SK-N-SH treated with all-trans-retinoic acid at 6 μM for 48 hours (cell line): ENCODE measurements at places on chromosomes 13 and 19.

DNA sequence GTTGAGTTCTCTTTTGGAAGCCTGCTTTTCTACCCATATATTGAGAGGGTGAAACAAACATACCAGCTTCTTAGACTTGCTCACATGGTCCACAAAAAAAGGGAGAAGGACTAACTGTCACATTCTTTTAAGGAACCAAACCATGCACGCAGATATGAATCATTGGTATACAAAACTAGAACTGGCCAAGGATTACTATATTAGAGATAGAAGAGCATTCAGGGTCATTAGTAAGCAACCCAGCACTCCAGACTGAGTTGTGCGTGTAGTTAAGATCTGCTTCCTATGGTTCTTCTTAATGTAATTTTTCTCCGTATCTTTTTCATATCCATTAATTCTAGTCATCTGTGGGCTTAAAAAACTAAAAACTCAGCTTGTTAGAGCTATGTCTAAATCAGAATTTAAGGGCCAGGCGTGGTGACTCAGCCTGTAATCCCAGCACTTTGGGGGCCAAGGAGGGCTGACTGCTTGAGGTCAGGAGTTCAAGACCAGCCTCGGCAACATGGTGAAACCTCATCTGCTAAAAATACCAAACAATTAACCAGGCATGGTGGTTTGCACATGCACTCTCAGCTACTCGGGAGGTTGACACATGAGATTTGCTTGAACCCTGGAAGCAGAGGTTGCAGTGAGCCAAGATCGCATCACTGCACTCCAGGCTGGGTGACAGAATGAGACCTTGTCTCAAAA is 19.6 kb downstream of the ALG5 start:
- ATAC-seq: peak; percentile 63

DNA sequence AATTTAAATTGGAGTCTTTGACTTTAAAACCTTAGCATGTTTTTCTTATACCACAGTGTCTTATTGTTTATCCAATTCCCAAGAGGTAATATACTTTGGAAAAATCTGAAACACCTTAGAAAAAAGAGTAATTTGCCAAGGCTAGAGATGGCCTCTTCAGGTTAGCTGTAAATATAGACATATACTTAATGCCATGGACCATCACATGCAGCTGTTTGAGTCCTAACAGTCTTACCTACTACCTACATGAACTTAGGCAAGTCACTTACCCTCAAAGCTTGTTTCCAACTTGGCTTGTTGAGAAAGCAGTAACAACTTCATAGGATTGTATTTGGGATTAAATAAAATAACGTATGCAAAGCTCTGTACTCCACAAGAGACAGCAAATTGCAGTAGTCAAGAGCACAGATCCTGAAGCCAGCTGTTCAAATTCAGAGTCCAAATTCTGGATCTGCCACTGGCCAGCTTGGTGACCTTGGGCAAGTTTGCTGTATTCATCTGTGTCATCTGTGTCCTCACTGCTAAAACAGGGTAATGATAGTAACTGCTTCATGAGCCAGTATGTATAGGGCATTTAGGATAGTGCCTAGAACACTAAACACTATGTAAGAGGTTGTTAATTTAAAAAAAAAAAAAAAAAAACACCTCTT is 13.2 kb upstream of the SPART start:
- ATAC-seq: no peak

GRCh38 chr19:17323964-17324332 is 10.7 kb downstream of the ANO8 start:
- no peak for ATAC-seq

DNA sequence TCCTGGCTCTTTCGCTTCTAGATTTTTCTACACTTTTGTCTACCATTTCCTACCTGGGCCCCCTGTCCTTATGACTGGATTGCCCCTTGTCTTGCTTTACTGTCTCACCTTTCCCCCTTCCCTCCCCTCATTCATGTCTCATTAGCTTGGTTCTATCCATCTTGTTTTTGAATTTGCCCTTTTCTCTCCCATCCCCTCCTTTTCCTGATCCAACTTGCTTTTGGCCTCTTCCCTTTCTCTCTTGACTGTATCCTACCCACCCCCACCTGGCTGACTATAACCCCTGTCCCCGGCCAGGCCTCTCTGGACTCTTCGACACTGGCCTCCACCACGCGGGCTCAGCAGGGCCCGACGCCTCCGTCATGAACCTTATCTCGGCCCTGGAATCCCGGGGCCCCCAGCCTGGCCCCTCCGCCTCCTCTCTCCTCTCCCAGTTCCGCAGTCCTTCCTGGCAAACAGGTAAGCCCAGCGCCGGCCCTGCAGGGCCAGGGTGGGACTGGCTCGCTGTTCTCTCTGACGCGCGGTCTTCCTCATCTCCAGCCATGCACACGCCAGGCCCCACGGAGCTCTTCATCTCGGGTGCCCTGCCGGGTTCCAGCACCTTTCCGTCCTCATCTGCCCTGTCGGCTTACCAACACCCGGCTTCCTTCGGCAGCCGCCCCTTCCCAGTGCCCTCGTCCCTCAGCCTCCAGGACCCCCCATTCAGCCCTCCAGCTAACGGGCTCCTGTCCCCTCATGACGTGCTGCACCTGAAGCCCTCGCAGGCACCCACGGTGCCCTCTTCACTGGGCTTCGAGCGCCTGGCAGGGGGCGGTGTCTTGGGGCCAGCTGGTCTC is 3.4 kb downstream of the PRR12 start:
- ATAC-seq: no peak

DNA sequence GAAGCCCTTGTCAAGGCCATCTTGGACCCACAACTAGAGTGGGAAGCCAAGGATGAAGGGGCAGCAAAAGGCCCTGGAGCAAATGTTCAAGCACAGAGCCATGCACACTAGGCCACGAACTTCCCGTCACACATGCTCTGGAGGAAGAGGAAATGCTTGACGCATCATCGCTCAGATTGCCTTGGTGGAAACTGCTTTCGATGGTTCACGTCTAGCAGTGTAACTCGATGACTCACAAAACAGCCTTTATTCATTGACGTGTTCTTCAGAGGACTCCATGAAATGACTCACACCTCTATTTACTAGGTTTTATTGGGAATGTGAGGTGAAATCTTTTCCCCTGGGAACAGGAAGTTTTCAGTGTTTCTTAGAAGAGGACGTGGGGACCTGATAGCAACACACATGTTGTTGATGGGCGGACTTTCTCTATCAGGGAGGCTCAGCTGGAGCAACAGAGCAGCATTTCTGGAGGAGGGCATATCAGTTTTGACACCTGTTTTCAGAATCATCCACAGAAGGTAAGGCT is 79.8 kb upstream of the FLT1 start:
- ATAC-seq: peak; percentile 67; the same call in 2 of the 3 replicates

DNA sequence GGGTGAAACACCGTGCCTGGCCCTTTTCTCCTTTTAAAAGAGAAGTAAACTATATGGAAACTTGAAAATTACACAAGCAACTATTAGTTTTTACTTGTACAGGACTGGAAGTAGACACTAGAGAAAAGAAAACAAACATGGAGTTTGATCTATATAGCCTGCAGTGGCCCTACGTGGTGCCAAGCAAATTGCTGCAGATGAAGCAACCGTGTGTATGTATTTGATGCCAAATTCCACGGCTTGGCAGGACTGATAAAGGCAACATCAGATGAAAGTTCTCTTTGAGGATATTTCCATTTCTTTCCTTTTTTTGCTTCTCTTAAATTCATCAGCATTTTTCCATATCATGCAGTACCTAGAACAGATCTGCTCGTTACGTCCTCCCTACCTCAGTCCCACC is 49.8 kb downstream of the ATP8A2 start:
- ATAC-seq: no peak

GRCh38 chr19:30634996-30635975 is 263.1 kb downstream of the ZNF536 start:
- ATAC-seq: no peak

GRCh38 chr13:60001889-60002288 is 161.8 kb downstream of the DIAPH3 start:
- ATAC-seq: no peak
